Substantia nigra (tissue), 51 donors: ENCODE measurements at places on chromosomes 11 and 22.
A peak's percentile ranks its signal among the peaks of the same experiment; 100 is the strongest.

GRCh38 chr11:6646918-6647679, 8.5 kb downstream of the DCHS1 start:
- DNase-seq = no peak

- no peak for DNase-seq
These were observed 147.1 kb downstream of the CHST1 start for GRCh38 chr11:45518141-45518832.

DNA sequence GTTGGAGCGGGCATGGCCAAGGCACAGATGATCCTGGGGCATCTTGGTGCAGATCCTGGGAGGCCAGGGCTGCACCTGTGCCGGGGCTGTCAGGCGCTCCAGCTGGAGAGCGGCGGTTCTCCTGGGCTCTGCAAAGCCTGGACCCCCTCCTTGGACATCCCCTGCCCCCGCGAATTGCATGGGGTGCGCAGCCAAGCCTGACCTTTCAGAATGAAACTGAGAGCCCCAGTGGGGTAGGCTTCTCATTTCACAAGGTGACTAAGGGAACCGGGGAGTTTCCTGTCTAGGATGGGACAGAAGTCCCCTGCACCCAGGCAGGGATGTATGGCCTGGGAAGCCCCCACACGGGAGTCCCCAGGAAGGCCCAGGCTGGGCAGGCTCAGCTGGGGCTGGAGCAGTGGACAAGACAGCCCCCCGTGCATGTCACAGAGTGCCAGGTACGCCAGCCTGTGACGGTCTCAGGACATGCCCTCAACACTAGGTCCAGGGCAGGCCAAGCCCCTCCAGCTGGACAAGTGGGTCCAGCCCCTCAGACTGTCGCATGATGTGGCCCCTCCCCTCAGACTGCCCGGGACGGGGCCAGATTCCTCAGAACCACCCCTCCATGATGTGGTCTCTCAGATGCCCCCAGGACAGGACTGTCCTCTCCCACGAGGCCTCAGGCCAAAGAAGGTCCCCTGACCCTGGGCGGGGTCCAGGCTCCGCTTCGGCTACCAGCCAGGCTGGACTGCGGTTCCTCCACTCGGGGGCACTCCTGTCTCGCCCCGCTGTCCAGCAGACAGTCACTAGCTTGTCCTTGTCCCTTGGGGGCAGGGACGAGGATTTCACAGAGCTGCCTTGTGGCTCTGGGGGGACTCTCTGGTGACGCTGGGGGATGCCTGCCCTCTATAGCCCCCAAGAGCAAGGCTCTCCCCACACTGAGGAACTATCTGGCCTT, 2.3 kb downstream of the LSP1 start:
- no peak for DNase-seq

GRCh38 chr11:3123305-3123704, 41.8 kb downstream of the OSBPL5 start:
- no peak for DNase-seq

DNA sequence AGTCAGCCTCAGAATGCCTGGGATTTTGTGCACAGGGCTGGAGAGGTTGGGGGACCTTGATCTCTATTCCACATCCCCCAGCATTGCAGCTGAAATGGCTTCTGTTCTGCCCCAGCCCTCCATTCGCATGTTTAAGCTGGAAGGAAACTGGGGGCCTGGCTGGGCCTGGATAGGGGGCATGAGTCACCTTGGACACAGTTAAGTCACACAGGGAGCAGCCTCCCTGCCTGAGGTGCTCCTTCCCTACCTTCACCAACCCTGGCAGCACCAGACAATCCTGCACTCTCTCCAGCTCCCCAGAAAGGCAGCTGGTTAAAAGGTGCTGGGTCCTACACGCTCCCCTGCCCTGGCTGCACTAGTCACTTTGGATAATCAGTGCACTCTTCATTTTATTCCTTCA, 763 bp downstream of the SMIM45 start:
- DNase-seq = no peak

GRCh38 chr11:121767433-121767832, 314.7 kb upstream of the SORL1-AS1 start:
- DNase-seq = no peak

DNA sequence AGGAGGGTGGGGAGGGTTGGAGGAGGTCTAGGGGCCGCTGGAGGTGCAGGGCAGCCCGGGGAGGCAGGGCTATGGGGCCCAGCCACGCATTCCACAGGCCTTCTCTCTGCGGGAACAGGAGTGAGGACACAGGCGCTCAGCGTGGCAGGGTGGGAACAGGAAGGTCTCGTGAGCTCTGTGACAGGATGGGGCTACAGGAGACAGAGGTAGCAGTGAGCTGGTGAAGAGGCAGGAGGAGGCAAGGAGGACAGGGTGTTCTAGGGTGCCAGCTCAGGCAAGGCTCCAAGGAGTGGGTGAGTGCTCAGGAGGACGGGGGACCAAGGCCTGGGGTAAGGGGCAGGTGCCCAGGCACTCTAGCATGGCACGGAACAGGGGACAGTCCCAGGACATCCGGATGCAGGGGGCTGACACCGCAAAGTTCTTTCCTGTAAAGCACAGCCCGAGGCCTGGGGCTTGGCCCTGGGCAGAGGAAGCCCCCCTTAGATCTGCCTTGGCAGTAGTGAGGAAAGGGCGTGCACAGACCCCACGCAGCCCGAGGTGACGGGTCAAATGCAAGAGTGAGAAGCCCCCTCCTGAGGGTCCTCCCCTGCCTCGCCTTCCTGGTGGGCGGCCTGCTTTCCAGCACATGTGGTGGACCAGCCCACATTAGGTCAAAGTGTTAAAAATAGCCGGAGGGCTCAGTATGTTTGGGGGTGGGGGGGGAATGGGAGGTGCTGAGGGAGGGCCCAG, 4.7 kb upstream of the NEAT1 start:
- no peak for DNase-seq

DNA sequence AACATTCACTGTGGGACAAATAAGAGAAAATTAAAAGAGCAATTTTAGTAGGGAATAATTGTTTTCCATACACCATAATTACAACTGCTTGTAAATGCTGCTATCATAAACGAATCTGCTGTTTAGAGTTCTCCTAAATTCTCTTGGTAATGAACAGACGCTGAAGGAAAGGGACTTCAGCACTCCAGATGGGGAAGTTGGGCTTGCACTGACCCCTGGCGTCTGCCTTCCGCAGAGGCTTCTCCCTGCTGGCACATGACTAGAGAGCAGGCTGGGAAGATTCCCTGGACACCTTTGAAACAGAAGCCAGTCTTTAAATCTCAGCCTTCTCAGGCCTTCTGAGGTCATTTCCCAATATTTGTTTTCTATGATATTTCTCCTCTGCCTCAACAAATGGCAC, 84.1 kb downstream of the NXPE2 start:
- DNase-seq = peak; percentile 45

DNA sequence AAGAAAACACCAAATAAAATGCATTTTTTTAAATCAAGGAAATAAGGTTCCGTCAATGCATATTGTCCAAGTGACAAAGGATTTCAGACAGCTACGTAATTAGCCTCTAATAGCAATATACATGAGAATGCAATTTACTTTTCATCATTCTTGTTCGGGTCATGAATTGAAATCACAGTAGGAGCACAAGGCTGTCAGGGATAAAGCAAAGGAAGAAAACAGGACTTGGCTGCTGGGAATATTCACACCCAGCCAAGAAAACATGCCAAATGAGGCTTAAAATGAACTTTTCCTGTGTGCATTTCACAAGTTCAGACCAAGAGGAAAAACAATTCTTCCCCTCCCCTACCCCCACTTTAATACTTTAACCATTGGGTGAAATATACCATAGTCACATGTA, 188.6 kb downstream of the CWF19L2 start:
- DNase-seq = no peak

DNA sequence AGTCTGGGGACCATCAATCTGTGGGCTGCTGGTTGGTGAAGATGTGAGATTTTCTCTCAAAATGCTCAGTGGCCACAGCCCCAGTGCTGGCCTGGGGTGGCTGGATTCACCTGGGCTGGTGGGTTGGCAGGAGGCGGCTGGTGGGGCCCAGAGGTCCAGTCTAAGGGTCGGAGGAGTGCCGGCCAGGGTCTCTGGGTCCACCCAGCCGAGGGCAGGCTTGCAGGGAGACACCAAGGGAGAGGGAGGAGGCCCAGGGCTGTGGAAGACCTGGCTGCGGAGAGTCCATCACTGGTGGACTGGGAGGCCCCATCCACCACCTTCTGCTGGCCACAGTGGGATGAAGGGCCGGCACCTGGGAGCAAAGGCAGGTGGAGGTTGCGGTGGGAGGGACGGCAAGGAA, 582 bp upstream of the SHANK3 start:
- DNase-seq = no peak

DNA sequence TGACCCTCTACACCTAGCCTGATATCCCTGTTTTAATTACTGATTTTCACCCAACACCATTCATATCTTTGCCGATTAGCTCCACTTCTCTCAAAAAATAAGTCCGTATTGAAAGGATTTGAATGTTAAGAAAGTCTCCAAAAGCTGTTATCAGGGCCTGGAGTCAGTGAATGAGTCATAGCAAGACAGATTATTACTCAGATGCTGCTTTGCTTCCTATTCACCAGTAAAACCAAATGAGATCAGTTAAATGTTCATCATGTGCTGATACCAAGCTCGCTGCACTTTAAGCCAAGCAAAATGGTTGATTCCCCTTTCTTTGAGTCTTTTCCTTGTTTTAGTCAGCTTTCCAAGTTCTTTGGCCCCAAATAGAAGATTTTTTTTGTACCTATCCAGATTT, 228.4 kb downstream of the FAT3 start:
- no peak for DNase-seq

DNA sequence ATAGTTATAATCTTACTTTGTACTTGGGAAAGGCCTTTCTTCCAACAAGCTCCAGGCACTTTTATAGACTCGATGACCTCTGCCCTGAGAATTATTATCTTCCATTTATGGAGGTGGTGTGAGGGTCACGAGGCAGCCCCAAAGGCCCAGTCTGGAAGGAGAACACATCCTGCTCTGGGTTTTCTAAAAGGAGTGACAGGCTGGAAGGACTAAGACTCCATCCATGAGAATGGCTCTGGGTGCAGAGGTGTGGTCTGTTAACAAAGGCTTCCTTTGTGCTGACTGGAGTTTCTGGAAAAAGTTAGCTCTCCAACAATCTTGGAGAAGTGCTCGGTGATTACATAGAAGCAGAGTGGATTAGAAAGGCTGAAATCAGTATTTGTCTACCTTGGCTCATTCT, 74.7 kb upstream of the SESN3 start:
- DNase-seq = no peak

DNA sequence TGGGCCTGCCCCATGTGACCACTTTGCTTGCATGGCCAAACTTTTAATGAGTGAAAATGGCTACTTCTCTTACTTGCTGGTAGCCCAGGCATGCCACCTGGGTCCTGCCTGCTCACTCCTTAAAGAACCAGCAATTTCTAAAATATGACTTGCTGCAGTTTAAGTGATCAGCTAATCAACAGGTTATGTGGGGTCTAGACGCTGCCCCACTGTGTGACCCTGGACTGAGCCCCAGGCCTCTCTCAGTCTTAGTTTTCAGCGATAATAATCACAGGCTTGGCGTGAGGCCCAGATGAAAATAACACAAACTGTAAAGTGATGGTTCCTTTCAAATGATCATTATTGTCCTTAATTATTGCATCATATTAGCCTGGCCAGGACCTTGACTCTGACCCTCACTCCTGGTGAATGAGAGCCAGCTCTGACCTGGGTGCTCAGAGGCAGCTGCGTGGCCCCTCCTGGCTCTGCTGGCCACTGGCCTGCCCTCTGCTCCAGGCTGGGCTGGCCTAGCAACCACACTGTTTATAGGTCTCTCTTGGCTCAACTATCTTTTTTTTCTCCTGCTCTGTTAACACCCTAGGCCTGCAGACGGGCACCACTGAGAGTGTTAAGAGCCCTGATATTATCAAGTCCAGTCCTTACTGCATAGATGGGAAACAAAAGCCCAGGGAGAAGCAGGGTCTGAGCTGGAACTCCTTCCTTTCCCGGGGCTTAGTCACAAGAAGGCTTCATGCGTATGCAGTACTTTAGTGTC, 89.7 kb downstream of the RRM1 start:
- DNase-seq = no peak

- DNase-seq = no peak
These were observed 84.6 kb upstream of the ANO3 start for GRCh38 chr11:26247340-26247739.

DNA sequence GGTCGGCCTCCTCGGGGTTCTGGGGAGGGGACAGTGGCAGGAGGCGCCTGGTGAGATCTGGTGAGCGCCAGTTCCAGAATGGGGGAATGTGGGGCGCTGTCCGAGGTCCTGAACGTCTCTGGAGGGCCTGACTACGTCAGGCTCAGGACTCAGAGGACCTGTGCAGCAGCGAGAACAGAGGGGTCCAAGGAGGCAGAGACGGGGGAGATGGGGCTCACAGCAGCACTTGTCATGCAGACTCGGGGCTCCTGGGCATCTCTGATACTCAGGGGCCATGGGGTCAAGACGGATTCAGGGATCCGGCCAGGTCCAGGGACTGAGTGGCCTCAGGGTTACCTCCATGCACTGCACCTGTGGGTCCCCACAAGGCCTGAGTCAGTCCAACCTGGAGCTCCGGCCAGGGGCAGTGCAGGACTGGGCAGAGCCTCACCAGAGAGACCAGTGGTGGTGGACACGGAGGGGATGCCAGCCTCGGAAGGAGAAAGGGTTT, 92.2 kb downstream of the BRD1 start:
- DNase-seq = no peak

DNA sequence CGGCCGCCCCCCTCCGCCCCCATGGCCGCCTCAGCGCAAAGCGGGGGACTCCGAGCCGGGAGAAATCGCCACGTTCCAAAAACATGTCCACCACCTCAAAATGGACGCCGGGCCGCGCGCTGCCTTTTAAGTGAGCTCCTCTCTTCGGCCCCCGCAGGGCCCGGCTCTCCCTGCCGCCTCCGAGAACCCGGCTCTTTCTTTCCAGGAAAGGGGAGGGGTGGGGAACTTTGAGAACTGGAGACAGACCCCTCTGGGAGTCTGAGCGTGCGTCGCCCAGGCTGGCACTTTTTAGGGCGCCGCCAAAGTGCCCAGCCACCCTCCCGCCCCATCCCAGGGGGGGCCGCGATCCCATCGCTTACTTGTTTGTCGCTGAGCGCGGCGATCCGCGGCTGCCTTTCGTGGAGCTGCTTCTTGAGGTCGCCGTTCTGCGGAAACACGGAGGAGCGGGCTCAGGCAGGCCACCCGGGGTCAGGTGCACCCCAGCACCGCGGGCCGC, 1.6 kb downstream of the PHF21B start:
- DNase-seq = no peak

DNA sequence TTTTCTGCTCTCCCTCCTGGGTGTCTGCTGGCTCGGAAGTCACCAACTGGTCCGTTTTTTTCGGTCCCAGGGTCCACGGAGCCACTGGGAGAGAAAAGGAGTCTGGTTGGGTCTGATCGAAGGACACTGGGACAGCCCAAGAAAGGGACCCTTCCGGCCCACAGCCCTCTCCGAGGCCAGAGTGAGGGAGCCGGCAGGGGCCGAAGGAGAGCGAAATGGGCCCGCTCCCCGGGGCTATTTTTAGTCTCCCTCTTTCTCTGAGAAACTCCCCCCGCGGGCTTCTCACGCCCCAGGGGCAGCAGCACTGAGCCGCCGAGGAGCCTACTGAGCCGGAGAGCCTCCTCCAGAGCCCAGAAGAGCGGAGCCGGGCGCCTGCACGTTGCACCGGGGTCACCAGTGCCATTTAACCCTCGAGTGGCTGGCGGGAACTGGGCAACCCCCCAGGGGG, 1.9 kb downstream of the ESAM start:
- no peak for DNase-seq
